Suppressor macrophage treated with lipopolysaccharide for 4 hours (primary cell): ENCODE measurements at places on chromosomes 1 and 21.

DNA sequence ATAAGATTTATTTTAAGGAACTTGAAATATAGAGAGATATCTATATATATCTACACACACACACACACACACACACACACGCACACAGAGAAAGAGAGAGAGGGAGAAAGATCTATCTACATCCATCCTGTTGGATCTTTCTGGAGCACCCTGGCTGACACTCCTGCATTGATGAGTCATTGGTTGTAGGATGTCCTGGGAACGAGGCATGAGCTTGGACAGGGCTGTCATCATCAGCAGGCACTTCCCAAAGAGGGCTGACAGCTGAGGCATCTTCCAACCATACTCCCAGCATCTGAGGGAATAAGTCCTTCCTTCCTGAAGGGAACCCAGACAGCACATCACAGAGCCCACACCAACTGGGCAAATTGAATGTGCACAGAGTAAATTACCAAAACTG is 99.1 kb upstream of the ERG start:
- DNase-seq: no peak

- peak; percentile 79 for DNase-seq
Measured at GRCh38 chr1:67682659-67683197, 2.3 kb upstream of the GADD45A start.

GRCh38 chr1:28163496-28164161 is 12.9 kb downstream of the PTAFR start:
- no peak for DNase-seq

GRCh38 chr1:178580876-178581275 is 68.0 kb downstream of the TEX35 start:
- DNase-seq: no peak
